ENCODE measurements at places on chromosomes 4 and X.

DNA sequence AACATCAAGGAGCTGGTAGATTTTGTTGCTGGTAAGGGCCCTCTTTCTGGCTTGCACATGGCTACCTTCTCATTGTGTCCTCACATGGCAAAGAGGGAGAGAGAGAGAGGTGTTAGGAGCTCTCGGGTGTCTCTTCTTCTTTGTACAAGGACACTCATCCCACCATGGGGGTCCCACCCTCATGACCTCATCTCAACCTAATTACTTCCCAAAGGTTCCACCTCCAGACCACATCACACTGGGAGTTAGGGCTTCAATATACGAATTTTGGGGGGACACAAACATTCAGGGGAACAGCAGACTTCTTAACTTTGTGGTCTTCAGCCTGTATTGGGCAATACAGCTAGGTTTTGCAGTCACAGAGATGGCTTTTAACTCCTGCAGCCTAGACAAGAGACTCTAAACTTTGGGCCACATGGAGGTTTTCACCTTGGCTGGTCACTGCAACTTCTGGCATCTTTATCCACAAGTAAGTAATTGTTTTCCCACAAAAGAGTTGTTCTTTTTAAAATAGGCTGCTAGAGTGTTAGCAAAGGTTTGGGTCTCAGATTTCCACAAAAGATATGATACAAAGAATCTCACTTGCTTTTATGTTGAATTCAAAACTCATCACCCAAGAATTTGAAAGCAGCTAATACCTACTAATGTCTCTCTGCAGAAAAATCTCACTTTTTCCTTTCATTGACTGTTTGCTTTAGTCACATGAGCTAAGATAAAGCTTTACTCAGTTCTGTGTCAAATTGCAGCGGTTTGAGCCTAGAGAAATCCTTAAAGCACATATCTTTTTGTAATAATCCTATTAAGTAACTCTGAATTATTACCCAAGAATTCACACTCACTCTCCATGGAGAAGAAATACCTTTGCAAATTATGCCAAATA, 39.6 kb upstream of the BBS12 start:
- no peak for DNase-seq

GRCh38 chr4:121998024-121998423, 46.2 kb upstream of the TRPC3 start:
- DNase-seq = peak; percentile 52

- DNase-seq = no peak
These were observed 6.1 kb downstream of the GRIA2 start for GRCh38 chr4:157226601-157227000.

GRCh38 chr4:13907255-13907751, 279.8 kb upstream of the BOD1L1 start:
- DNase-seq = no peak

DNA sequence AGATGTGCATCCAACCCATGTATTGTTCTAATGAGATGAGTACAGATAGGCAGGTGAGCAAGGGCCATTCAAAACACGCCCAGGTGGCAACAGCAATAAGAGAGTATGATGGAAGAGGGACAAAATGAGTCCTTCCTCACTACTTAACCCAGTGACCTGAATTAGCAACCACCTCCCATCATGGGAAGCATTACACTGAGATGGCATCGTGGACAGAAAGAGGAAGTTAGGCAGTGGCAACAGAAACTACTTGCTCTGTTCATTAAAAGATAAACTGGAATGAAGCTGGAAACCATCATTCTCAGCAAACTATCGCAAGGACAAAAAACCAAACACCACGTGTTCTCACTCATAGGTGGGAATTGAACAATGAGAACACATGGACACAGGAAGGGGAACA, 17.2 kb downstream of the RXFP1 start:
- no peak for DNase-seq

DNA sequence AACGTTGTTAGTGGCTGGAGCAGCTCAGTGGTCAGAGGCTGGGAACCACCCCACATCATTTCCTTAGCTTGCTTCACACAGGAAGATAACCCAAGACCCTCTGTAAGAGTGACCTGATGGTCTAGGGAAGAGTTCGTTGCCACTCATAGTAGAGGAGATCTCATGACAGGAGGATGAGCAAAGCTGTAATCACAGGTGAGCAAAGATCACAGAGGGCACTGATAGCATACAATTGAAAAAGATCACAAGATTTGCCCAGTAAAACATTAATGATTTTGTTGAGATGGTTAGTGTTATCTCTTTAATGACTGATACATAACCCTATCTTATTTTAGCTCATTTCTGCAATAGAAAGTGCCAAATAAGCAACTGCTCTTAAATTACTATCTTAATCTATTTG, 44.1 kb downstream of the LARP7 start:
- DNase-seq = no peak

GRCh38 chrX:49247916-49248811, 12.9 kb downstream of the CCDC22 start:
- DNase-seq = no peak

- DNase-seq = peak; percentile 39
These were observed 215.6 kb upstream of the GYPA start for GRCh38 chr4:144355811-144356757.

GRCh38 chr4:55125087-55125721, at the start of gene KDR:
Gene KDR (minus strand): TSS chr4:55125595. CDS start chr4:55125293, 302 bp downstream.
- DNase-seq = peak; percentile 85

DNA sequence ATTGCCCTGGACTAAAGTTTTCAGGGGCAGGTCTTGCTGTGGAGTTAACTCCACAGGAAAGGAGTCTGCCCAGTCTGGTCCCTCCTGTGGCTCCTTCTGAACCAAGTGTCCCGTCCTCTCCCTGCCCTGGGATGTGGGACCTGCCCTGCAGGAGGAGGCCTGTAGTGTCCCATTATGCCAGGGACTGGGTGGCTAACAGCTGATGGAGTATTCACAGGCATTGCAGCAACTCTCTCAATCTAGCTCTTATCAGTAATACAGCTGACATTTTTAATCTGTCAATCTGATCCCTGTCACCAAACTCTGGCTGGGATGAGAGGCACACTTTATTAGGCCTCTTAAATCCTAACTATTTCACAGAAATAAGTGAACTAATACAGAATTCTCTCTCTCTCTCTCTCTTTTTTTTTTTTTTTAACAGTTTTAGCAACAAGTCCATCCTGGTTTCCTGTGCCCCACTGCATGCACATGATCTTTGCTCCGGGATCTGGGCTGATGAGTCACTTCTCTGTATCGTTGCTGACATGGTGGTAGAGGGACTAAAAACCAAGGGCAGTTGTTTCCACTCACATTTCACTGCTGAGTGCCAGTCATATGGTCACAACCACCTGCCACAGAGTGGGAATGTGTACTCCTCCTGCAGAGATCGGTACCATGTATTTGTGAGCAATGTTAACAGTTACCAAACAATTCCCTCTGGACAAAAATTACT, 39.1 kb downstream of the HAND2 start:
- DNase-seq = no peak

DNA sequence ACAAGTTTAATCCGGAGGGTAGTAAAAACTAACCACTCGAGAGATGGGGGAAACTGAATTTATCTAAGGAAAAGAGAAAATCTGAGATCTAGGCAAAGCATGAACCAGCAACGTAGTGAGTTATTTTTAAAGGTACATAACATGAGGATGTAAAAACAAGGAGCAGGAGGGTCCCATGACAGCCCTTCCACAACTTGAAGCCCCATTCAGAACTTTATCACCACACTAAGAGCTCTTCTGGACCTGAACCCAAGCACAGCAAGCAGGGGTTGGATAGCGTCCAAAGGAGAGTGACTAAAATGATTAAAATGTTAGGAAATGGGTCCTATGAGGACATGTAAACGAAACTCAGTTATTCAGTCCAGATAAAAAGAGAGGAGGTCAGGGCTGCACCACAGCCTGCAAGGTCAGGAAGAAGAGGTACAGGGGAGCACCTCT, 16.2 kb downstream of the SH3RF1 start:
- DNase-seq = no peak

- DNase-seq = no peak
These were observed 39.5 kb upstream of the MAP3K15 start for GRCh38 chrX:19554786-19555185.
